ENCODE measurements at places on chromosomes 1 and 21.

GRCh38 chr1:174269989-174270651, 110.8 kb downstream of the RABGAP1L start:
- DNase-seq = no peak

DNA sequence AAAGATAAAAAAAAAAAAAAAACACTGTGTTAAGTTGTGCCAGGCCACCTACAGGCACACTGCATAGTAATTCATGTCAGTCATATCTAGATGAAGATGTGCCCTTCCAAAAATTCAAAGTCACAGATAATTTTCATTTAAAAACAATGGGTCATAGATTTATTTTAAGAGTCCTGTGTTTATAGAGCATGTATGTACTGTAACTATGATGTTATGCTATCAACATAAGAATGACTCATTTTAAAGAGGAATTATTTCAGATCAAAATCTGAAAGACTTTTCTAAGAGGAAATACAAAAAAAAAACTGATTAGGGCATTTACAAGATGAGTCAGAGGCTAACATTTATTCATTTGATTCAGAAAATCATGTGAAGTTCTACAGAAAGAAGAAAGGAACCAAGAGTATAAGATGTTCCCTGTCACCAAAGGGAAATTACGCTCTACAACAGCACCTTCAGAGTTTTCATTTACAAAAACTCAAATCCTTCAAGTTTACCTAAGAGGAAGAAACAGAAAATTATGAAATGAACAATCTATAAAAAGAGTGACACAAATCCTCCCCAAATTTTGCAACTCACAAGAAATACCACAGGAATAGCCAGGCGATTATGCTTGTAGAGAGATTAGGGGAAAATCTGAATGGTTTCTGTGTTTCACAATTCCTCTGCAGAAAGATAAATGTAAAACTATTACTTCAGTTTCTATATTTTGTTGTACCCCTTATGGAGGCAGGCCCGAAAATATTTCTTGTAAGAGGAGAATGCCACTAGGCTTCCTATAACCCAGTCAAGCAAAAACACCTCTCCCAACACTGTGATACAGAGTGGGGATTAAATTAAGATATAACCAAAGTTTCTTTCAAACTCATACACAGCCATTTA, 13.8 kb downstream of the TP53BP2 start:
- no peak for DNase-seq

DNA sequence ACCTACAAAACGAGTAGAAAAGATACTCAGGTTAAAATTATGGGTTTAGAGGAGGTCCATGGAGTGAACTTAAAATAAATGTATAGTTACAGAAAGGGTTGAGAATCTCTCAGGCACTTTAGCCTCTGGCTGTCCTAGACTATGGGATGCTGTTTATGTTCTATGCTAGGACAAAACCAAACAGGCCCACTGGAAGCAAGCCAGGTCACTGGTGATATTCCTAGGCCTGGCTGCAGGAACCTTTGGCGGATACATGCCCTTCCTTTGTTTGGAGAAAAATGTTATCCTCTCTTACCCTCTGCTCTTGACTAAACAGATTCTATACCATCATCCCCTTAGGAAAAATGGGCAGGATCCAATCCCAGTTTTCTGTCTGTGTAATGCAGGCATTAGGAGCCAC, 90.7 kb upstream of the DUSP10 start:
- DNase-seq = no peak

- no peak for DNase-seq
Measured at GRCh38 chr1:234316937-234317336, 56.3 kb upstream of the COA6 start.

DNA sequence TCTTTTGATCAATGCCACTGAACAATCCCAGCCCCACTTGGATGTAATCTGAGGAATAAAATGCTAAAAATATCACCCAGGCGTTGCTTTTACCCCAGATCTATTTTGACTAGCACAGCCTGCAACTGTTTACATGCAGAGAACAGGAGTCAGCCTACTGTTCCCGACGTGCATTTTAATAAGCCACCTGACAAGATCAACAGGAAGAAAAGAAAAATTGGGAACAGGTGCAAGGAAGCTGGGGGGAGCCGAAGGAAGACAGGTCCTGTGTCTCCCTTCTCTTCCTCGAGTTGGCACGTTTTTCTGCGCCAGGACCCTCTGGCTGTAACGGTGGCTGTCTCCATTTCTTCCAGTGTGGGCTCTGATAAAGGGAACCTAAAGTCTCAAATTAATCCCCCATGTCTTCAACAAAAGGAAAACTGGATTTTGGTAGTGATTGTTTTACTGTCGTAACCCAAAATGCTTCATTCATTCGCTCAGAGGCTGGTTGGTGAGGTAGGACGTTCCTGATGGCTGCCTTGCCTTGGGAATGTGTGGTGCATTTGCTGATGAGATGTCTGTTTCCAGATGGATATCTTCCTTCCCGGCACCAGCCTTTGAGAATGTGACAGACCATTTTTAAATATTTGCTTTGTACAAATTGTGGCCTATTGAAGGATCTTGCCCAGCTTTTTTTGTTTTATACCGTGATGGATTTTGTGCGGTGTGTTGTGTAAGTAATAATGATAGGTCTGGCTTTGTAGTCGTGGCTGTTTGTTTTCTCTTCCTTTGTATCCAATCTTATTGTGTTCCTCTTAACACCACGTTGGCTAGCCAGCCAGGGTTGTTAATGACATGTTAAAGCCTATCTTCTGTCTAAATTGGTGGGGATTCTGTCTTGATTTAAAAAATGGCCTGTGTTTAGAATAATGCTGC, 117.5 kb downstream of the C1orf21 start:
- DNase-seq = no peak
